ENCODE measurements at places on chromosomes 2 and 18. TPM values are rescaled to one million over a fixed set of nuclear protein-coding genes. Genes with fewer than 3 reads are reported as not detected.

FSIP2 gene
- 0.22 TPM for total RNA-seq

ABCB11 gene
- not detected for total RNA-seq

MGAT4A gene
- total RNA-seq, result 0.87 TPM

AP1S3 gene
- 10.2 TPM for total RNA-seq

GKN1 gene
- total RNA-seq, result not detected

RBM44 gene
- 0.25 TPM for total RNA-seq

LOXHD1 gene
- total RNA-seq, result not detected

TRABD2A gene
- 2.5 TPM for total RNA-seq

All from uterine smooth muscle cell (primary cell).